ENCODE measurements at places on chromosomes 12 and 14.
A peak's percentile ranks its signal among the peaks of the same experiment; 100 is the strongest.

- no peak for DNase-seq
These were observed 60.0 kb downstream of the FAR2 start for GRCh38 chr12:29208936-29209701.

GRCh38 chr12:123265851-123266678, 5.6 kb downstream of the CDK2AP1 start:
- no peak for DNase-seq

DNA sequence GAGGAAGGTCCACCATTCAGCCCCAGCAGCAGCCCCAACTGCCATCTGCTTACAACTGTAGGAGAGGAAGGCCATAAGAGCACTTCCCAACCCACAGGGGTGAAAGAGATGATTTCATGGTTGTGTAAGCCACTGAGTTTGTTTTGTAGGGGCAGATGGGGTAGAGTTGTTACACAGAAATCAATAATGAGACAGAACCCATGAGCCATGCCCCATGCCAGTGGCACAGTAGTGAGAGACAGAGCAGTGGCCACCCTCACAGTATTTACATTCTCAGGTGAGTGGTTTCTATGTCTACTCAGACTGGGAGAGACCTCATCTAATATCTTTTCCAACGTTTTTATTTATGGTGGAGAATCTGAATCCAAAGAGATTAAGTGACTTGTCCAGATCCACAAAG, 68.6 kb downstream of the NUAK1 start:
- DNase-seq, result no peak

DNA sequence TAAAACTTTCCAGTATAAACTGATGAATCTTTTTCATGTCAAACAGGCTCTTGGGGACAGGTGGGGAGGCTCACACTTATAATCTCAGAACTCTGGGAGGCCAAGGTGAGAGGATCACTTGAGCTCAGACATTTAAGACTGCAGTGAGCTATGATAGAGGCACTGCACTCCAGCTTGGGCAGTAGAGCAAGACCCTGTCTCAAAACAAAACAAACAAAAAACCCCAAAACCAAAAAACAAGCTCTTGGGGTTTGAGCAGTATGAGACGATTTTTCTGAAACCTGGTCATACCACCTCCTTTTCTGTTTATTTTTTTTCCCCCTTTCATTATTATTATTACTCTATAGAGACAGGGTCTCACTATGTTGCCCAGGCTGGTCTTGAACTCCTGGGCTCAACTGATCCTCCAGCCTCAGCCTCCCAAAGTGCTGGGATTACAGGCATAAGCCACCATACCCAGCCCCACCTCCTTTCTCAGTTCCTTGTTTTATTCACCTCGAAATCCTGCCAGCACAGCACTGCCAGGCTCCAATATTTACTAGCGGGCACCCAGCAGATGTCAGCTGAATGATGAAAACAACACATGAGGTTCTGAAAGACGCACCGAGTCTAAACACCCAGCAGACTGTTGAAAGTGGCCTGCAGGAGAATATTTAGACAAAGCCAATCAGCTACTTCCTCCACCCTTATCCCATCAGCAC, 19.5 kb upstream of the CDK17 start:
- no peak for DNase-seq

- DNase-seq, result no peak
These were observed 17.2 kb upstream of the KIF26A start for GRCh38 chr14:104121142-104121541.

DNA sequence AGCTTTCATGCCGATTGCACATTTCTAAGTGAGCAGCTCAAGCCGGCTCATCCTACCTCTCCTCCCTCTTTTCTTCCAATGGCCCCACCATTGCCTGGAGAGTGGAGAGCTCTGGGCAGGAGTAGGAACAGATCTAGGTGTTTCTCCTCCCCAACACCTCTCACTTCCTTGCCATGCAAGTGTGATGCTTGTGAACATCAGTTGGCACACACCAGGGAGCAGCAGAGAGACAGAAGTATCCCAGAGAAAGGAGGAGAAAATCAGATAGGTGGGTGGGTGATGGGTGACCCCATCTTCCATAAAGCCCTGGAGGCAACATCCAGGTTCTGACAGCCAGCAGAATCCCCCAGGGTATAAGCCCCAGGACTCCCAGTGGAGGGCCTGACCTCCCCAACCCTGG, 27.8 kb downstream of the NPC2 start:
- DNase-seq, result no peak

DNA sequence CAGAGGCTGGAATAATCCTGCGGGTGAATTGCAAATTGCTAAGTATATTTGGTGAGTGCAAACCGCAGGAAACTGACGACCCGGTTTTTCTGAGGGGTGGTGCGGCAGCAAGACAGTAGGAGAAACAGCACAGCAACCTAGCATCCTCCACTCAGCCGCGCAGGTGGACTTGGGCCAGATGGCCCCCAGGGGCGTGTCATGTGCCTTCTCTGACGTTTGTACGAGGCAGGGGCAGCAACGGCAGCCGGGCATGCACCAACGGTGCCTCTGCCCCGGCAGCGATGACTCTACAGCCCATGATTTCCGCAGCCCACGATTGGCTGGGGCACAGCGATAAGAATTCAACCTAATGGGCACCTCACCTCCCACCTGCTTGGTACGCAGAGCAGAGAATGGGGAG, 11.1 kb upstream of the CLEC2A start:
- DNase-seq, result peak; percentile 8

DNA sequence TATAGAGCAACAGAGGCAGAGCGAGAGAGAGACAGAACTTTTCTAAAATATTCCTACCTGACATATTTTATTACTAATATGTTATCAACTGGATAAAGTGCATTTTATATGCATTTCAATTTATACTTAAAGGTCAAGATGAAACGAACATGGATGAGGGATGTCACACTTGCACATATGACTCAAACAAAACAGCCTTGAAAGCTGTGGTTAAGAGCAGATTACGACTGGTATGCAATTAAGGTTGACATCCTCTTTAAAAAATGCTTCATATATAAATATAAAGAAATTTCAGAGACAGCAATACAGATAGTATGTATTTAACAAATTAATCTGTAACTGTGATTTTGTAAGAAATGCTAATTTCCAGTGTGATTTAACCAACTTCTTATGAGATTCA, 52.5 kb downstream of the LMO3 start:
- peak; percentile 15 for DNase-seq

GRCh38 chr12:40241741-40242140, 16.9 kb downstream of the LRRK2 start:
- peak; percentile 27 for DNase-seq
